ENCODE measurements at places on chromosomes 6 and 20. TPM values are rescaled to one million over a fixed set of nuclear protein-coding genes. Genes with fewer than 3 reads are reported as not detected.

- no peak overlapping the region for H3K27ac ChIP-seq
- no peaks in the 10 kb centered on the region for H3K4me1 ChIP-seq
- DNase-seq, result no peak
Measured at GRCh38 chr6:84739866-84740208, 24.6 kb downstream of the TBX18 start.

GRCh38 chr20:62063981-62064769 is 1.5 kb downstream of the TAF4 start:
- no peaks in the 10 kb centered on the region for H3K27me3 ChIP-seq
- H3K4me1 ChIP-seq, result peaks cover 36% of the 10 kb centered on the region
- peak; percentile 69 for DNase-seq
- no peaks in the 10 kb centered on the region for H3K36me3 ChIP-seq
- H3K4me3 ChIP-seq, result peak overlapping the region; percentile 51
- no peak overlapping the region for H3K27ac ChIP-seq

- DNase-seq, result no peak
- peak overlapping the region; percentile 77 for H3K4me3 ChIP-seq
- no peaks in the 10 kb centered on the region for H3K27me3 ChIP-seq
- peaks cover 22% of the 10 kb centered on the region for H3K4me1 ChIP-seq
- H3K27ac ChIP-seq, result peak overlapping the region; percentile 88
Measured at GRCh38 chr6:84227044-84227433, 404 bp downstream of the CEP162 start.

- DNase-seq, result no peak
- no peaks in the 10 kb centered on the region for H3K27me3 ChIP-seq
- peak overlapping the region; percentile 11 for H3K4me3 ChIP-seq
- no peak overlapping the region for H3K27ac ChIP-seq
- H3K4me1 ChIP-seq, result peaks cover 11% of the 10 kb centered on the region
Measured at GRCh38 chr6:89007209-89008000, 44.0 kb upstream of the RNGTT start.

GRCh38 chr6:36187446-36187845 is 9.1 kb upstream of the BRPF3 start:
- no peak for DNase-seq
- no peaks in the 10 kb centered on the region for H3K4me1 ChIP-seq
- no peaks in the 10 kb centered on the region for H3K36me3 ChIP-seq
- H3K27ac ChIP-seq, result no peak overlapping the region
- H3K4me3 ChIP-seq, result no peak overlapping the region
- no peaks in the 10 kb centered on the region for H3K27me3 ChIP-seq

NKAIN4 gene
- 0.42 TPM for total RNA-seq

CALHM5 gene
- 0.89 TPM for total RNA-seq

- H3K36me3 ChIP-seq, result no peaks in the 10 kb centered on the region
- no peak for DNase-seq
- no peaks in the 10 kb centered on the region for H3K4me1 ChIP-seq
- H3K27me3 ChIP-seq, result no peaks in the 10 kb centered on the region
- no peak overlapping the region for H3K4me3 ChIP-seq
Measured at GRCh38 chr20:10357974-10358373, 76.0 kb downstream of the MKKS start.

- peaks cover 12% of the 10 kb centered on the region for H3K4me1 ChIP-seq
- H3K27ac ChIP-seq, result no peak overlapping the region
- no peaks in the 10 kb centered on the region for H3K27me3 ChIP-seq
- DNase-seq, result no peak
- no peaks in the 10 kb centered on the region for H3K36me3 ChIP-seq
Measured at GRCh38 chr20:8428988-8429387, 296.9 kb downstream of the PLCB1 start.

HDGFL1 gene
- total RNA-seq, result not detected

SSTR4 gene
- not detected for total RNA-seq

- H3K27me3 ChIP-seq, result no peaks in the 10 kb centered on the region
- no peak for DNase-seq
- H3K4me1 ChIP-seq, result peaks cover 13% of the 10 kb centered on the region
- H3K36me3 ChIP-seq, result no peaks in the 10 kb centered on the region
Measured at GRCh38 chr6:155215906-155216305, 47.9 kb upstream of the CLDN20 start.

EFCAB8 gene
- not detected for total RNA-seq

RSPH3 gene
- total RNA-seq, result 13.2 TPM

- H3K27me3 ChIP-seq, result no peaks in the 10 kb centered on the region
- H3K27ac ChIP-seq, result no peak overlapping the region
- H3K4me1 ChIP-seq, result no peaks in the 10 kb centered on the region
- H3K4me3 ChIP-seq, result no peak overlapping the region
- no peaks in the 10 kb centered on the region for H3K36me3 ChIP-seq
- DNase-seq, result no peak
Measured at GRCh38 chr20:54515793-54516628, 40.6 kb downstream of the DOK5 start.

CST7 gene
- total RNA-seq, result 2.7 TPM

DNA sequence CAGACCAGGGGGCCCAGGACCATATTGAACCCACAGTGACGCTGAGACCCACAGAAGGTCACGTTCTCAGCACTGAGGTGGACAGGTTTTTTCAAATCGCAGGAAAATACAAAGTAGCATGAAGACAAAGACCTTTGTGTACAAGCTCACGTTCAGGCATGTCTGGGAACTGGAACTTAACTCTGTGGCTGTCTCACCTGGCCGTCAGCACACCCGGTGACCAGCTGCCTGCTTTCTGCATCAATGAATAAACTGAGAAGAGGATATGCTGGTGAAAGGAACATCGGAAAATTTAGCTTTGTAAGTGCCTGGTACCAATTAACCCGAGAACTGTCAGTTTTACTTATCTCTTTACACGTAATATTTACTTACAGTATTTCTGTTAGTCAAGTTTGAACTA is 36.5 kb downstream of the WDR27 start:
- no peak overlapping the region for H3K27ac ChIP-seq
- DNase-seq, result no peak
- peaks cover 54% of the 10 kb centered on the region for H3K36me3 ChIP-seq
- H3K4me3 ChIP-seq, result no peak overlapping the region

RBPJL gene
- not detected for total RNA-seq

CNBD2 gene
- total RNA-seq, result 9.6 TPM

PRL gene
- total RNA-seq, result not detected

- peak; percentile 93 for DNase-seq
- no peak overlapping the region for H3K4me3 ChIP-seq
- peaks cover 37% of the 10 kb centered on the region for H3K4me1 ChIP-seq
Measured at GRCh38 chr20:37192137-37192854, 12.9 kb upstream of the MROH8 start.

GRCh38 chr6:145189836-145190235 is 545.5 kb downstream of the EPM2A start:
- H3K4me1 ChIP-seq, result no peaks in the 10 kb centered on the region
- no peaks in the 10 kb centered on the region for H3K27me3 ChIP-seq
- H3K4me3 ChIP-seq, result no peak overlapping the region
- DNase-seq, result no peak
- no peaks in the 10 kb centered on the region for H3K36me3 ChIP-seq

DNA sequence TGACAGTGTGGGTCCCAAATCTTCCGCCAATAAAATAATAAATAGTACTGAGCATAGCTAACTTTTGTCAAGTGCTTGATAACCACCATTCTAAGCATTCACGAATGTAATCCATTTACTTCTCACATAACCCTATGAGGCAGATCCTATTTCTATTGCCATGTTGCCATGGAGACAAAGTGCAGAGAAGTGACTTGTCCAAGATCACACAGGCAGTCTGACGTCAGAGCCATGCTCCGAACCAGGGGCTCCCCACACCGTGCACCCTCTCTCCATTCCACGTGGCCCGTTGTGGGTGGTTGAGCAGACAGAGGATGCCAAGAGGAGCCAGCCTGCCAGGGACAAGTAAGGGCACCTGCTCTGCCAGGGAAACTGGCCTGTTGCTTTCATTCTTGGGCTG is 38.9 kb downstream of the CDH22 start:
- H3K4me1 ChIP-seq, result no peaks in the 10 kb centered on the region
- no peak overlapping the region for H3K4me3 ChIP-seq
- H3K27ac ChIP-seq, result no peak overlapping the region
- DNase-seq, result no peak

CD109 gene
- total RNA-seq, result 48.2 TPM

DNA sequence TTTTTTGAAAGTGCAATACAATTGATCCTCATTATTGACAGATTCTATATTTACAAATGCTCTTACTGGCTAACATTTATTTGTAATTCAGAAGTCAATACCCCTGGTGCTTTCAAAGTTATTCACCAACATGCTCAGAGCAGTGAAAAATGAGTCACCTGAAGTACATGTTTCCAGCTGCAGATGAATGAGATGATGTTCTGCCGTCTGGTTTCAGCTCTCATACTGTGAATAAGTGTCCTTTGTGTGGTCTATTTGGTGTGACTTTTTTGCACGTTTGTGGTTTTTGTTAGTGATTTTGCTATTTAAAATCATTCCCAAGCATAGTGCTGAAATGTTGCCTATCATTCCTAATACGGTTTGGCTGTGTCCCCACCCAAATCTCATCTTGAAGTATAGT is 22.3 kb upstream of the EYA4 start:
- no peak for DNase-seq
- H3K27ac ChIP-seq, result no peak overlapping the region
- no peaks in the 10 kb centered on the region for H3K27me3 ChIP-seq
- H3K36me3 ChIP-seq, result no peaks in the 10 kb centered on the region
- H3K4me3 ChIP-seq, result no peak overlapping the region

NKAPL gene
- 0.78 TPM for total RNA-seq

PRND gene
- total RNA-seq, result not detected

- no peak for DNase-seq
- H3K27ac ChIP-seq, result no peak overlapping the region
- H3K27me3 ChIP-seq, result no peaks in the 10 kb centered on the region
- peaks cover 14% of the 10 kb centered on the region for H3K4me1 ChIP-seq
- peaks cover 44% of the 10 kb centered on the region for H3K36me3 ChIP-seq
Measured at GRCh38 chr6:56593801-56594318, 48.8 kb downstream of the DST start.

GRCh38 chr6:42276034-42276890 is 58.6 kb upstream of the MRPS10 start:
- H3K27ac ChIP-seq, result peak overlapping the region; percentile 36
- H3K36me3 ChIP-seq, result no peaks in the 10 kb centered on the region
- H3K4me1 ChIP-seq, result peaks cover 25% of the 10 kb centered on the region
- DNase-seq, result no peak
- H3K27me3 ChIP-seq, result no peaks in the 10 kb centered on the region

IRAK1BP1 gene
- 3.4 TPM for total RNA-seq

- no peaks in the 10 kb centered on the region for H3K27me3 ChIP-seq
- DNase-seq, result no peak
- peaks cover 31% of the 10 kb centered on the region for H3K4me1 ChIP-seq
- H3K27ac ChIP-seq, result peak overlapping the region; percentile 76
Measured at GRCh38 chr6:43436577-43437282, 9.4 kb downstream of the ABCC10 start.

GRCh38 chr6:41650120-41650519 is 11.9 kb downstream of the MDFI start:
- H3K36me3 ChIP-seq, result peaks cover 3% of the 10 kb centered on the region
- no peak overlapping the region for H3K27ac ChIP-seq
- peaks cover 3% of the 10 kb centered on the region for H3K27me3 ChIP-seq
- no peak overlapping the region for H3K4me3 ChIP-seq
- DNase-seq, result no peak

DNA sequence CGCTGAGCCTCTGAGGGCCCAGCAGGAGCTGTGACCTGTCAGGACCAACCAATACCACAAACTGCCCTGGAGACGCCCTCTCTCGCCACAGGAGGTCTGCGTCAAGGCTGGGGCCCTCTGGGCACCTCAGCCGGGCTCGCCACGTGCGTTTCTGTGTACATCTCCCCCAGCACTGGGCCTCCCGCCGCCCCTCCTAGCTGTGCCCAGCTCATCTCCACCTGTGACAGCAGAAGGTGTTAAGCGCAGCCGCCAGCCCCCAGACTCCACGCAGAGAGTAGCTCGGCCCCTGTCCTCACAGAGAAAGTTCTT is 91.4 kb downstream of the TAF4 start:
- H3K36me3 ChIP-seq, result peaks cover 42% of the 10 kb centered on the region
- DNase-seq, result no peak
- H3K27me3 ChIP-seq, result no peaks in the 10 kb centered on the region
- no peak overlapping the region for H3K27ac ChIP-seq

RIMS1 gene
- total RNA-seq, result 2.9 TPM

GRCh38 chr6:151633526-151634335 is 139.9 kb downstream of the CCDC170 start:
- no peaks in the 10 kb centered on the region for H3K27me3 ChIP-seq
- DNase-seq, result no peak
- no peaks in the 10 kb centered on the region for H3K36me3 ChIP-seq
- H3K27ac ChIP-seq, result no peak overlapping the region

- no peak overlapping the region for H3K27ac ChIP-seq
- no peak for DNase-seq
- peaks cover 29% of the 10 kb centered on the region for H3K4me1 ChIP-seq
- H3K36me3 ChIP-seq, result no peaks in the 10 kb centered on the region
- no peaks in the 10 kb centered on the region for H3K27me3 ChIP-seq
- H3K4me3 ChIP-seq, result no peak overlapping the region
Measured at GRCh38 chr6:150765067-150765764, 100.3 kb upstream of the MTHFD1L start.

DNA sequence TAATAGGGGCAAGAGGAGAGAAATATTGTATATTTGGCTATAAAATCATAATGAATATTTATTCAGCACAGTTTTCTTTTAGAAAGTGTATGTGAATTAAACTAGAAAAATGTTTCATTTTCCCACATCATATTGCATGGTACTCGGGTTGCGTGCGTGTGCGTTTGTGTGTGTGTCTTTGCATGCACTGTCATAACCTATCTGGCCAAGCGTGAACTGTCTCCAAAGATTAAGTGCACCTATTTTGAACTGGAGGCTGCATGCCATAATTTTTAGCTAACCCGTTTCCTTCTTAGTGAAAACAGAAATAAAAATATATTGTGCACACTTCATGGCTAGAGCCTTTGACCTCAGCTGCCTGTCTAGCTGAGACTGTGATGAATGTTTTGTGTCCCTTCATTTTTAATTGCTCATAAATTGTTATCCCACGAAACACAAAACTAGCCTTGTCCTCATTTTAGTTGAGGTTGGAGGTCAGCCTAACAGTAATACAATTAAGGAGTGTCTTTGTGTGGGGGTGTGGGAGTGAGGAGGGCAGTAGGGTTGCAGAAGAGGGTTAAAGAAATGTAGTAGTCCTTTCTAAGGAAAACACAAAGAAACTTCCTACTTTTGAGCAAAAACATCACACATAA is 336.1 kb upstream of the POU3F2 start:
- no peaks in the 10 kb centered on the region for H3K36me3 ChIP-seq
- H3K4me3 ChIP-seq, result no peak overlapping the region
- DNase-seq, result no peak
- no peaks in the 10 kb centered on the region for H3K27me3 ChIP-seq
- H3K27ac ChIP-seq, result no peak overlapping the region

- peak overlapping the region; percentile 66 for H3K4me3 ChIP-seq
- H3K36me3 ChIP-seq, result peaks cover 3% of the 10 kb centered on the region
Measured at GRCh38 chr20:3786126-3786484, 435 bp downstream of the CENPB start.

GRCh38 chr6:47162793-47163192 is 120.7 kb upstream of the ADGRF1 start:
- no peak overlapping the region for H3K27ac ChIP-seq
- H3K27me3 ChIP-seq, result no peaks in the 10 kb centered on the region
- no peak overlapping the region for H3K4me3 ChIP-seq
- no peaks in the 10 kb centered on the region for H3K36me3 ChIP-seq
- peaks cover 2% of the 10 kb centered on the region for H3K4me1 ChIP-seq
- no peak for DNase-seq

- no peaks in the 10 kb centered on the region for H3K36me3 ChIP-seq
- H3K4me3 ChIP-seq, result no peak overlapping the region
- no peak overlapping the region for H3K27ac ChIP-seq
- no peaks in the 10 kb centered on the region for H3K27me3 ChIP-seq
Measured at GRCh38 chr6:19327241-19327640, 509.9 kb upstream of the ID4 start.

SLC35D3 gene
- total RNA-seq, result not detected
